Stimulated activated CD8-positive, alpha-beta memory T cell treated with anti-CD3 and anti-CD28 coated beads, Interleukin-4, amount 100 ng/mL, for 48 hours (primary cell): ENCODE measurements at places on chromosomes 7 and 10.

GRCh38 chr7:78195281-78195680 is 396.7 kb downstream of the PHTF2 start:
- no peak for DNase-seq

DNA sequence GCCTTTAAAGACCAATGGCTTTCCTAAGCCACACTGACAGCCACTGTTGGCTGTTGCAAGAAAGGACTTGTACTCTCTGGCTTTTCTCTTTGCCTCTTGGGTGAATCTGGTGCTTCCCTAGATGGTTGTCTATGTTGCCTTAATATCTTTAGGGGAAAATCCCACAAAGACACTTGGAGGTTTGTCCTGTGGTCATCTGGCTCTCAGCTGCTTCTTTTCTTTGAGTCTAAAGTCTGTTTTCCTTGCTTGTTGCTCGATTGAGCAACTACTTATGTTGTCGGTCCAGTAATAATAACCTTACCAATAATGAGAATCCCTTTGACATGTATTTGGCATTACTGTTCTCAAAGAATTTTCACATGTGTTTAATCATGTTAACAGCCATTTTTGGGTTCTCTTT is 537.6 kb downstream of the LRMDA start:
- no peak for DNase-seq

DNA sequence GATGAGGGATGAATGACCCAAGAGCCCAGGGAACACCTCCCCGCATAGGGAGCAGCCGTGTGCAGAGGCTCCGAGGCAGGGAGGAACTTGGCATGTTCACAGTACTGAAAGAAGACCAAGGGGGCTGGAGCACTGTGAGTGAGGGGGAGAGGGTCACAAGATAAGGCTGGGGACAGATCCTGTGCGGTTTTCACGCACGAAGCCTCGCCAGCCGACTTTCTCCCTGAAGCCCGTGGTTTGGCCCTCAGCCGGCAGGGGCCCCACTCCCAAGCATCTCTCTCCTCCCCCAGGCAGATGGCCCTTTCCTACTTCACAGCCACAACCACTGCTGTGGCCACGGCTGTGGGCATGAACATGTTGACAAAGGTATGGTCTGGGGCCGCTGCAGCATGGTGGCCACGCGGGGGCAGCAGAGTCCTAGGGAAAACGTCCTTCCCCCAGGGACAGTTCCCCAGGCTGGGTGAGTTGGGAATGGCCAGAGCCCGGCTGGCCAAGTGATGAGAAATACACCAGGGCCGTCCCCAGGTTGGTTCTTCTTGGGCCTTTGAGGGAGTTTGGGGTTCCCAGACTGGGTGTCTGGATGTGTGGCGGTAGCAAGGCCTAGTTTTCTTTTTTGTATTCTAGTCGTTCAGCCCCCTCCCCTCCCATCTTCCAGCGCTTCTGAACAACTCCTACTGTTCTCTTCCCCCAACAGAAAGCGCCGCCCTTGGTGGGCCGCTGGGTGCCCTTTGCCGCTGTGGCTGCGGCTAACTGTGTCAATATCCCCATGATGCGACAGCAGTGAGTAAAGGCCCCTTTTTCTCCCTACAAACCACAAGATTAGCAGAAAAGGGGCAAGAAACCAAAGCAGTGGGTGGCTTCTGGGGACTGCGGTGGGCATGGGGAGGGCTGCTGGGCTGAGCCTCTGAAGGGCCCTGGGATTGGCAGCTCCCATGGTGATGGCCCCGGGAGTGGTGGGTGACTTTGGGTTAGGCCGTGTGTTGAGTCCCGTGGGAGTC is 14.4 kb upstream of the WBP1L start:
- peak; percentile 83 for DNase-seq

- no peak for DNase-seq
These were observed 94.3 kb downstream of the CCDC71L start for GRCh38 chr7:106566672-106567071.

DNA sequence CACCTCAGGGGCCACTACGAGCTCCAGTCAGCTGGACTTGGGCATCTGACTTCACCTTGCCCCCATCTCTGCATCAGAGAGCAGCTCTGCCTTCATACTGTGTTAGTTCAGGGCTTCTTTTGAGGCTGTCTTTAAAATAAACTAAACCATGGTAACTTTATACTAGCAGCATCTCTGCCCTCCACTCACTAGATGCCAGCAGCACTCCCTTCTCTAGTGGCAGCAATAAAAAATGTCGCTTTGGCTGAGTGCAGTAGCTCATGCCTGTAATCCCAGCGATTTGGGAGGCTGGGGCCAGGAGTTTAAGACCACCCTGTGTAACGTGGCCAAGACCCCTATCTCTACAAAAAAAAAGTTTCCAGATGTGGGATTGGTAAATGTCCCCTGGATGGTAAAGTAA is 584.4 kb downstream of the INHBA start:
- DNase-seq: no peak

DNA sequence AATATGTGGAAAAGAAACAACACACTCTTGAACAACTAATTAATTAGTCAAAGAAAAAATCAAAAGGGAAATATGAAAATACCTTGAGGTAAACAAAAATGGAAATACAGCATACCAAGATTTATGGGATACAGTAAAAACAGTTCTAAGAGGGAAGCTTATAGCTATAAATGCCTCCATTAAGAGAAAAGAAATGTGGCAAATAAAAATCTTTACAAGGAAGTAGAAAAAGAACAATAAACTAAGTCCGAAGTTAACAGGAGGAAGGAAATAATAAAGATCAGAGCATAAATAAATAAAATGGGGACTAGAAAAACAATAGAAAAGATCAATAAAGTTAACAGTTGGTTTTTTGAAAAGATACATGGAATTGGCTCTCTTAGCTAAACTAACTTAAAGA is 267.8 kb upstream of the NRP1 start:
- DNase-seq: no peak

- DNase-seq: no peak
These were observed 116.9 kb downstream of the WDR37 start for GRCh38 chr10:1173091-1173490.

DNA sequence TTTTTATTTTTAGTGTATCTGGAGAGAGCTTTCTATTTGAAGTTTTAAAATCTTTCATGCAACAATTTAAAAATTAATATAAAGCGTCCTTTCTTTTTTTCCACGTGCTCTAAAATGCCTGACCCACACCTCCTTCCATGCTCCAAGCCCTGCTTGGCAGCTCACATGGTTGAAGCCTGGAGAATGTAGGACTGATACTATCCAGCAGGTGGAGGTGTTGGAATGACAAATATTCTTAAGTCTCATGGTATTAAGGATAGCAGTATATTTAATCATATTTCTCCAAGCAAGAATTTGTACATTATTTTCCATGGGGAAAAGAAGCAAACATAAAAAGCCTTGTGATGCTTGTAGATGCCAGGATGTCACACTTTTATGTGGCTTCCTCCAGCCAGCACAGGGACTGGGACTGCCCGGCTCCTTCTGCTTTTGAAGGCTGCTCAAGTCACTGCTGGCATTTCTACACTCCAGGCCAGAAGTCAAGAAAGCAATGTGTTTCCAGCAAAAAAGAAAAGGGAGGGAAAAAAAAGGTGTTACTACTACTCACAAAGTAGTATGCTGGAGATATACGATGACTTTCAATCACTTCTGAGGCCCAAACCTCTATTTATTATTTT is 49.7 kb downstream of the BZW2 start:
- DNase-seq: no peak

GRCh38 chr10:10362800-10363199 is 654.9 kb upstream of the CELF2 start:
- no peak for DNase-seq

DNA sequence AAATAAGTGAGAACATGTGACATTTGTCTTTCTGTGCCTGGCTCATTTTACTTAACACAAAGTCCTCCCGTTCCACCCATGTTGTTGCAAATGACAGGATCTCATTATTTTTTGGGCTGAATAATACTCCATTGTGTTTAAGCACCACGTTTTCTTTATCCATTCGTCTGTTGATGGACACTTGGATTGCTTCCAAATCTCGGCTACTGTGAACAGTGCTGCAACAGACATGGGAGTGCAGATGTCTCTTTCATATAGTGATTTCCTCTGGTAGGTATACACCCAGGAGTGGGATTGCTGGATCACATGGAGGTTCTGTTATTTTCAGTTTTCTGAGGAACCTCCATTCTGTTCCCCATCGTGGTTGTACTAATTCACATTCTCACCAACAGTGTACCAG is 264.4 kb upstream of the GALNT17 start:
- no peak for DNase-seq

GRCh38 chr10:114140036-114140435 is 34.0 kb downstream of the CCDC186 start:
- no peak for DNase-seq

GRCh38 chr7:43769281-43769680 is 10.8 kb downstream of the BLVRA start:
- DNase-seq: no peak

- DNase-seq: no peak
These were observed at the start of gene GPR22 for GRCh38 chr7:107469929-107470328. GPR22 (plus strand) TSS chr7:107470057; CDS start chr7:107474061, 4,004 bp downstream.

DNA sequence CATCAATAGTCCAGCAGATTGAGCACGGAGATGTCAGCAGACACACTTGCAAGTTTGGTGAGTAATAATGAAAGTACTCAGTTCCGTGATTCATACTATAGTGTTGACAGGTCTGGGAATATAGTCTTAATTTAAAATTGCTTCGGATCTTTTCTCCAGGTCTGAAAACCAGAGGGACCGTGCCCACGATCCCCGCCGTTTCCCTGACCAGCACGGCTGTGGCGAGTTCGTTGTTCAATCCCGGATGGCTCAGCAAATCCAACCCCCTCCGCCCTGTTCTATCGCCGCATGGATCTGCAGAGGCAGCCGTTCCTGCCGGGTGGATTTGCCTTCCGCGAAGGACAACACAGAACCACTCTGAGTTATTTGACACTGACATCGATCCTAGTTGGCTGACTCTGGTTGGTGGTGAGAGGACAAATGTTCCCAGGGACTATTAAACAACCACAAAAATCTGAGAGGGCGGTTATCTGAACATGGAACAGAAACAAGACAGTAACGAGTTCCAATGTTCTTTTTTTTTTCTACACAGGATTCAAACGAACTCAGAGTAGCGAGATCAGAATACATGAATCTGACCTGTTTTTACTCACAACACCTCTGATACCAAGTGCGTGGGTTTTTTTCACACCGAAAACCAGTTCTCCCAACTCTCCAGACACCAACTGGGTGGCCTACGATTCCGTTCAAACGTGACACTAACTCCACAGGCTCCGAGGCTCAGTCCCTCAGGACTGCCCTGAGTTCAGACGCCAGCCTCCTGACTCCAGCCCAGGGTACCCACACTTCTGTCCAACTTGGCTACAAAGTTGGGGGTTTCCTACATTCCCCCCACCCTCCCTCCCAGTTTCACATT is 52.7 kb downstream of the RBM17 start:
- peak; percentile 70 for DNase-seq

GRCh38 chr7:45158471-45158870 is 880 bp downstream of the RAMP3 start:
- DNase-seq: no peak

- no peak for DNase-seq
These were observed 2.0 kb upstream of the ZNF398 start for GRCh38 chr7:149145031-149145845.

- DNase-seq: no peak
These were observed 75.1 kb downstream of the EMX2 start for GRCh38 chr10:117617659-117618058.

DNA sequence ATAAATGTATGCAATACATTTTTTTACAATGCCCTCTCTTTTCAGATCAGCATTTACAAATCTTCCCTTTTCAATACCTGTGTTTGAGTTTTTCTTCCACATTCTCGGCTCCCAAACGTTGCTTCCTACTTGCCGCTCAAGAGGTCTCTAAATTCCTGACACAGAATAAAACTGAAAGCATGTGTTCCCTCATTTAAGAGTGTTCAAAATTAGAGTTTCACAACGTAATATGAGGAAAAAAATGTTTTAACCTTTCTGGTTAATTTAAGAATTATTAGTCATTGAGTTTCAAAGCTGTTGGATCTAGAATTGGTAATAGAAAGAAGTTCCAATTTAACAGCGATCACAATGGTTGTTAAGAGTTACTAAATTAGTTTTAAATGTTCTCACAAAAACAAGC is 100.4 kb downstream of the ARID5B start:
- no peak for DNase-seq

DNA sequence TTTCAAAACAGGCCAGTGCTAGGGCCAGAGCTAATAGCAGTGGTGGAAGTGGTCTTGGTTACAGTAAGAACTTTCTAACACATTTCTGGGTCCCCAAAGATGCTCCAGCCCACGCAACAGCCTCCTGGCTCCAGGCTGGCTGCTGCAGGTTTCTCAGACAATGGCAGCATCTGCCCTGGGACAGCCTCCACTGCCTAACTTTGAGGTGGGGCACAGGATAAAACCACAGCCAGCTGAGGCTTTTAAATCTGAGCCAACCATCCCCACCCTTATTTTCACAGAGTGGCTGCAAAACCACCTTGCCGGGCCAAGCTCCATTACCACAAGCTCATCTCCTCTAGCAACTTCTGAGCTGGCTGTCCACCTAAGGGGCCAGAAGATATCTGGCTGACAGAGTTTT is 84.8 kb downstream of the FAM53B start:
- DNase-seq: no peak

- no peak for DNase-seq
These were observed 54.4 kb upstream of the CCDC6 start for GRCh38 chr10:59960751-59961150.

GRCh38 chr7:91165846-91166230 is 98.4 kb upstream of the FZD1 start:
- no peak for DNase-seq

GRCh38 chr7:136942994-136943393 is 74.5 kb downstream of the CHRM2 start:
- no peak for DNase-seq

DNA sequence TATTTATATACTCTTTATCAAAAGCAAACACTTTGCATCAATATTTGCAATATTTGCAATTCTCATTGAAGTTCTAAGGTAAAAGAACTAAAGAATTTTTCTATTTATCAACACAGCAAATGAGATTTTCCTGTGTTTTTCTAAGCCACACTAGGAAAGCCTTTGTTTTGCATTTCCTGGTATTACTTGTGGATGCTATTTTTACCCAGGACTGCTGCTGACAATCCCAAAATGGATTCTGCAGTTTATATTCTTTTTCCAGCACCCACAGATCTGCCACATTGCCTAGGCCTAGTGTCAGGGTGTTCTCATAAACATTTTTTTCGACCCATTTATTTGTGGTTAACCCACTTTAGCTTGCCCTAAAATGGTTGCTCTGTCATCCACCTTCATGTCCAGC is 25.9 kb downstream of the LRRC17 start:
- no peak for DNase-seq

GRCh38 chr7:25493805-25494366 is 265.6 kb upstream of the NPVF start:
- no peak for DNase-seq

- DNase-seq: no peak
These were observed 96.4 kb downstream of the CARD11 start for GRCh38 chr7:2947058-2947780.
